Naive thymus-derived CD4-positive, alpha-beta T cell (primary cell): ENCODE measurements at places on chromosomes 2 and 18. TPM values are rescaled to one million over a fixed set of nuclear protein-coding genes. Genes with fewer than 3 reads are reported as not detected.

TDRD15 gene
- total RNA-seq: not detected

BBS5 gene
- total RNA-seq: 3.7 TPM

DNA sequence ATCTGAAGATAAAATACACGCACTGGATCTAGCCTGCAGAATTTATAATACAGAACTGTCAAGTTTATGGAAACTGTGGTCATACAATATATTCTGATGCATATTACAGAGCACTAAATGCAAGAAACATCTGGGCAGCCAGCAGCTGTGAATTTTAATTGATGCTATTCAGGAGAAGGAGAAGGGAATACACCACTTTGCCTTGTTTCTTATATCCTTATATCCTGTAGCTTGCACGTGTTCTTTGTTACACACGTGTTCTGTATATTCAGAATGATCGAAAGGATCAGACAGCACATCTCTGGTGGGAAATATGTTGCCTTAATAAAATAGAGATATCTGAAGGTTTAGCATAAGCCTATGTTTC is 335.8 kb downstream of the AGPS start:
- no peaks in the 10 kb centered on the region for H3K36me3 ChIP-seq
- no peak overlapping the region for H3K4me3 ChIP-seq
- no peaks in the 10 kb centered on the region for H3K27me3 ChIP-seq
- no peak for DNase-seq
- no peak overlapping the region for H3K27ac ChIP-seq
- no peaks in the 10 kb centered on the region for H3K4me1 ChIP-seq

DNA sequence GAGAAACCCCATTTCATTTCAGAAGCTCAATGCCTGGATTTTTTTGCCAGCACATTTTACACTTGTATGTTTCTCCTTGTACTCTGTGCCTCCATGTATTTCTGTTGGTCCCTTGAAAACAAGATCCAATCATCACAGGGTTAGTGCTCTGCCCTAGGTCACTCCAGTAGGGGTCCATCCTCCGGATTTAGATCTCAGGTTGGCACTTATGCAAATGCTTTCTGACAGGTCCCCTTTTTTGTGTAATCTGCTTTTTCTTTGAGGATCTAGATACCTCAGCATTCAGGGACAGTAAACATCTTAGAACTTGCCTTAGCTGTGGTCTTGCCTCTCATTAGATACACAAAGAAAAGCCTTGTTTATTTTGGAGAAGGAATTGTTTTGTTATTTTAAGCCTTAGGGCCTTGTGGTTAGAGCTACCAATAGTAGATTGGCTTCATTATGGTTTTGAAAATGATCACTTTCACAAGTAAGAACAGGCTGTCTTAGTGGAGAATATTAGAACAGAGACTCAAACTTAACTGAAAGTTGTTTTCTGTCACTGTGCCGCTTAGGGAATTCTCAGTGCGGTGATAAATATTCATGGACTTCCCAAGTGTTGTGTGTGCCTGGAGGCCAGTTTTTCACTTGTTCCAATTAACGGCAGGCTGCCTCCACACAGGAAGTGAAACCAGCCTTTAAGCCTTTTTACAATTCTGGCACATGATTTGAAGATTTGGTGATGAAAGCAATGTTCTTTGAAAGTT is 7.8 kb downstream of the MERTK start:
- no peak overlapping the region for H3K4me3 ChIP-seq
- H3K36me3 ChIP-seq: no peaks in the 10 kb centered on the region
- no peak for DNase-seq
- H3K4me1 ChIP-seq: no peaks in the 10 kb centered on the region

DNA sequence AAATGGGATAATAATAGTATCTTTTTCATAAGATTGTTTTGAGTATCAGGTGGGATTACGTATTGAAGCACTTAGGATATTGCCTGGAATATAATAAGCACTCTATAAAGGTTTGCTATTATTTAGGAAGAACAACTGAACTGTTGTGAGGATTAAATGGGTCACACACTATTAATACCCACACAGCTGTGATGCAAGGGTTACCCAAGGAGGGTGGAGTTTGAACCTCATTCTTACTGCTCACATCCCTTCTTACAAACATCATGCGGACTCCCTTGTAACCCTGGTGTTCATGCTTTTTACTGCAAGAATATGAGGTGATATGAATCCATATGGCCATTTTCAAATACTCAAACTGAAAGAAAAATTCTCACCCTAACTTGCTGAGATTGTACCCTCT is 113.5 kb downstream of the KCTD1 start:
- H3K27me3 ChIP-seq: no peaks in the 10 kb centered on the region
- no peaks in the 10 kb centered on the region for H3K4me1 ChIP-seq
- no peak for DNase-seq
- no peak overlapping the region for H3K27ac ChIP-seq

- no peak overlapping the region for H3K4me3 ChIP-seq
- no peaks in the 10 kb centered on the region for H3K4me1 ChIP-seq
- DNase-seq: no peak
- no peaks in the 10 kb centered on the region for H3K36me3 ChIP-seq
Measured at GRCh38 chr2:100781523-100782379, 38.2 kb upstream of the NPAS2 start.
